ENCODE measurements at places on chromosomes 16 and 17.

- no peak for DNase-seq
These were observed 108.6 kb downstream of the PRKCB start for GRCh38 chr16:23944381-23944780.

DNA sequence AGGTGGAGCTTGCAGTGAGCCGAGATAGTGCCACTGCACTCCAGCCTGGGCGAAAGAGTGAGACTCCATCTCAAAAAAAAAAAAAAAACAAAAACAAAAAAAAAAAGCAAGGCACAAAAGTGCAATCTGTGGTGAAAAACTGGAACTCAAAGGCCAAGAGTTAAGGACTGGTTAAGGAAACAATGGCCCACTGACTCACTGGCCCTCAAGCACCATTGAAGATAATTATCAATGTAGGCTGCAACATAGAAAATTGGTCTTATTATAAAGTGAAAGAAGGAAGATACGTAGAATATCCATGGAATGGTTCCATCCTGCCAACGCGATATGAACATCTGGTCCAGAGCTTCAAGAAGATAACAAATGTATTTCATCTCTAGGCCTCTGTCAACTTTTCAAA lies 444.2 kb downstream of the SOX9 start:
- DNase-seq: no peak

DNA sequence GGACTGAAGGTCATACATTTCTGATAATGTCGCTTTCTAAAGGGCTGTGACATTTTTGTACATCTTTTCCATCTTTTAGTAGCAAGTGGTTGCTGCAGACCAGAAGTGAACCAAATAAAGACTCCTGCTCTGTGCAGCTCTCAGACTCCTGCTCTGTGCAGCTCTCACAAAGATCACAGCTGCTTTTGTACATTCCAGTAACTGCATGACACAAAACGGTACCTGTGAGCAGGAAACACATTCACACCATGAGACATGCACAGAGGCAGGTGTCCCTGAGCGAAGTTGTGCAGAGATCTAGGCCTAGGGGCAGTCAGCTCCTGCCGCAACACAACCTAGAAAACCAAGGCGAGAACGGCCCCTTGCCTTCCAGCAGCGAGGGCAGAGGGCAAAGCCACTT lies 67.5 kb downstream of the KLHDC4 start:
- peak; percentile 32 for DNase-seq

- no peak for DNase-seq
These were observed 29.5 kb upstream of the CRISPLD2 start for GRCh38 chr16:84790301-84790700.

GRCh38 chr16:20676268-20676825 lies 21.1 kb downstream of the ACSM1 start:
- no peak for DNase-seq

DNA sequence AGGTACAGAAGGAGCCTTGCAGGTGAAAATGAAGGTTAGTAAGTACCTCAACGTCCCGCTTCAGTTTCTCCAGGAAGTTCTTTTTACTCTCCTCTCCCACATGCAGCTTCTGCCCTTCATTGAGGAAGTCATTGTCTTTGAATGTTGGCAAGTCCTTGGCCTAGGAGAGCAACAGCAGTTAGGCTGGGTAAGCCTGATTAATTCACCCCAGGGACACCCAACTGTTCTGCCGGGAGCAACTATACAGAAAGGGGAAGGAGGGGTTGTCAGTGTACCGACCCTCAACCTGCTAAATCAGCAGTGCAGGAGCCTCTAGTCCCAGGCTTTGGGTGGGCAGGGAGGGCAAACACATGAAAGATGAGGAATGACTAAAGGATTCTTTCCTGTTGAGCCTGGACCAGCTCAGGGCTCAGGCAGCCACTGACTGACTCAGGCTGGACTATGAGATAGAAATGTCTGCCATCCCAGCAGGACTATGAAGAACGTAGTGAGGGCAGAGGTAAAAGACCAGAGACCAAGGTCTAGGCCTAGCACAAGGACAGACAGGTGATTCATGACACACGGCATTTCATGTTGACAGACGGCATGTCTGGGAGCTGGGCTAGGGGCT lies 21.6 kb downstream of the PIP4K2B start:
- no peak for DNase-seq

GRCh38 chr16:106623-107324 lies 28.7 kb downstream of the MPG start:
- peak; percentile 38 for DNase-seq

GRCh38 chr17:79113699-79114457 lies 39.3 kb downstream of the ENGASE start:
- DNase-seq: no peak
